Activated CD4-positive, alpha-beta T cell treated with anti-CD3 and anti-CD28 coated beads, Interleukin-2, Interleukin-6, amounts not matched to agents 100 ng/mL and 50 ng/mL, durations not matched to agents 16 hours and 8 hours (primary cell): ENCODE measurements at places on chromosomes 6 and 20.

- no peak for DNase-seq
These were observed 59.0 kb downstream of the IYD start for GRCh38 chr6:150427843-150428242.

DNA sequence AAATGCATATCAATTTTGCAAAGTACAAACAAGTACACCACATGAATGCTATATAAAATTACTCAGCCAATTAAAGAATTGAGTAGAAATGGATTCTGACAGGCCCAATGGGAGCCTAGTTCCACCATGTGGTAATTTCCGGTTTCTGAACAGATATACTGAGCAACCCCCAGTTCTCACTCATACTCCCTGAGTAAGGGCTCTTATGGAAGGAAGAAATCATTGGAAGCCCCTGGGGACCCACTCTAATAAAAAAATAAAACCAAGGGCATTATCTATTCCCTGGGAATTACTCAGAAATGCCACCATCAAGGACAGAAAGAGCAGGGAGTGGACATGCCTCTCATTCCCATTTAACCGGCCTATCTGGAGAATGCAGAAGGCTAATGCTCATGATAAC lies 34.6 kb downstream of the STX7 start:
- no peak for DNase-seq

- DNase-seq = no peak
These were observed 28.7 kb downstream of the TXNDC5 start for GRCh38 chr6:7881765-7882500.

- DNase-seq = no peak
These were observed 22.0 kb downstream of the RNF146 start for GRCh38 chr6:127288705-127289104.

GRCh38 chr6:3769610-3770009 lies 18.1 kb upstream of the PXDC1 start:
- DNase-seq = peak; percentile 21

- no peak for DNase-seq
These were observed 15.4 kb downstream of the FBXL4 start for GRCh38 chr6:98932381-98932780.
